ENCODE measurements at places on chromosomes 4 and X.

GRCh38 chr4:146275370-146275769, 61.0 kb downstream of the REELD1 start:
- DNase-seq = no peak

DNA sequence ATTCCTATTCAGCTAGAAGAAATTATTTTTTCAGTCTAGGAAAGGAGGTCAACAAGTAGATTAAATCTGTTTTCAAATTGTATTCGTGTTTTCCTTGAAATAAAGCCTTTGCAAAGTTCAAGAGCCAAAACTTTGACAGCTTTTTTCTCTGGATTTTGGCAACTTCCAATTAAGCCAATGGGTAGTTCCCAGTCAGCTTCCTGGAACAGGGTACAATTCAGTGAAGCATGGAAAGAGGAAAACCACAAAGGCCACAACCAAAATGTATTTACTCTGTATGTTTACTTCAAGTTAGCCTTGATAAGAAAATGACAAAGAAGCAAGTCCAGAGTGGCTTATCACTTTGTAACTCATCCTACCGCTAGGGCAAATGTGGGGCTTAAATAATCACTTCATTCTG, 188.6 kb downstream of the COMMD8 start:
- no peak for DNase-seq

DNA sequence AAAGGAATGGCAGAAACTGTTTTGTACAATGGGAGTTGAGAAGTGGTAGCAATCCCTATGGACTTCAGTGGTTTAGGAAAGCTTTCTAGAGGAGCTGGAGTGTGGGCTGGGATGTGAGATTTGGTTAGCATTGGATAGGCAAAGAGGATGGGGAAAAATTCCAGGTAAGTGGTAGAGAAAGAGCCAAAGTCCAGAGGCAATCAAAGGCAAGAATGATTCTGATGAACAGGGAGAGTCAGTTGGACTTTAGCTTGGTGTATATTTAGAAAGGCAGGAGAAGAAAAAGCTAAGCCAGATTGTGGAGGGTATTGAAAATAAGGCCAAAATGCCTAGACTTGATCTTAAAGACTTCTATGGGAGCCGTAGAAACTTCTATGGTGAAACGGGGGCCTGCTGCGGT, 3.7 kb upstream of the VSIG4 start:
- no peak for DNase-seq

GRCh38 chr4:110898290-110898689, 275.4 kb upstream of the PITX2 start:
- DNase-seq = no peak

DNA sequence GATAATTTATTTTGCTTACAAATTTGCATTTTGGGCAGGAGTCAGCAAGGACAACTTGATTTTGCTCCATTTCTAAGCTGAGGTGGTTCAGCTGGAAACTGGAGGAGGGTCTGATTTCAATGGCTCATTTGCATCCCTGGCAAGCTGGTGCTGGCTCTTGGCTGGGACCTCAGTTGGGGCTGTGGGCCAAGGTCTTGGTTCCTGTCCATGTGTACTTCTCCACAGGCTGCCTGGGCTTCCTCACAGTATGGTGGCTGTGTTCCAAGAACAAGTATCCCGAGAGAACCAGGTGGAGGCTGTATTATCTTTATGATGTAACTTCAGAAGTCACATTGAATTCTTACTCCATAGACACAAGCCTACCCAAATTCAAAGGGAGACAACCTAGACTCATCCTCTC, 77.0 kb upstream of the STX18 start:
- peak; percentile 78 for DNase-seq

Measured in NCI-H2029 (cell line).